ENCODE measurements at places on chromosomes 6 and 20.

DNA sequence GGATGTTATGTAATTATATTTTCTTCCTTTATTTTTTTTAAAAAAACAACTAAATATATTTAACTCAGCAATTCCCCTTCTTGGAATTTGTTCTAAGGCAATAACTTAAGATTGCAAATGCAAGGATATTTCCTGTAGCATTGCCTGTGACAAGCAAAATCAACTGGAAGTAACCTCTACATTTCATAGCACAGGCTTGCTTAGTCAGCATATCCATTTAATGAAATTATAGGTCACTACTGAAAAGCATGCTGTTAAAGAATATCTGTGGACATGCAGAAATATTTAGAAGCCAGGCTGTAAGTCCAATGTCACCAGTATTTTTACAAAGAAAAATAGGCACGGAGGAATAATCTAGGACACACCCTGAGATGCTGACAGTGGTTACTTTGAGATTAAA, 8.7 kb upstream of the MEP1A start:
- DNase-seq, result no peak

GRCh38 chr6:145895802-145896201, 68.4 kb downstream of the SHPRH start:
- peak; percentile 11 for DNase-seq

DNA sequence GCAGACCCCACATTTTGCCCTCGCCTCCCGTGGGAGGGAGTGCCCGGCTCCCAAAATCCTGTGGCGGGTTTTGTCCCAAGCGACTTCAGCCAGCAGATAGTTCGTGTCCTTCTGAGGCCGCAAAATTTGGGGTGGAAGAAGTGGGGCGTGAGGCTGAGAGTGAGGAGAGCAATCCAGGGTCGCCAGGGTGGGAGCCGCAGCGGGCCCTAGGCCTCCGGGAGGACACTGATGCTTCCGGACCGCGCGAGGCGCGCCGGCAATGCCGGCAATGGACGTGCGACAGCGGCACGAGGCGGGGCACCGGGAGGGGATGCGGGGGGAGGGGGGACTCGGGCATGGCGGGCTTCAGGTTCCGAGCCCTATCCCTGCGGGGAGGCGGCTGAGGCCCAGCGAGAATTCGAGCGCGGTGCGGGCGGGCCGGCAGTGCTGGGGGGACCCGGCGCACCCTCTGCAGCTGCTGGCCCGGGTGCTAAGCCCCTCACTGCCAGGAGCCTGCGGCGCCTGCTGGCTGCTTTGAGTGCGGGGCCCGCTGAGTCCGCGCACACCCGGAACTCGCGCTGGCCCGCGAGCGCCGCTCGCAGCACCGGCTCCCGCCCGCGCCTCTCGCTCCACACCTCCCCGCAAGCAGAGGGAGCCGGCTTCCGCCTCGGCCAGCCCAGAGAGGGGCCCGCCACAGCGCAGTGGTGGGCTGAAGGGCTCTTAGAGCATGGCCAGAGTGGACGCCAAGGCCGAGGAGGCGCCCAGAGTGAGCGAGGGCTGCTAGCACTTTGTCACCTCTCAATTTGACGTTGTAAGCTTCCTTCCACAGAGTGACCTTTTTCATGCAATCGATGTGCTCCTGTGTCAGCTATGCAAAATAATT, 143.8 kb downstream of the LPA start:
- DNase-seq, result peak; percentile 77

DNA sequence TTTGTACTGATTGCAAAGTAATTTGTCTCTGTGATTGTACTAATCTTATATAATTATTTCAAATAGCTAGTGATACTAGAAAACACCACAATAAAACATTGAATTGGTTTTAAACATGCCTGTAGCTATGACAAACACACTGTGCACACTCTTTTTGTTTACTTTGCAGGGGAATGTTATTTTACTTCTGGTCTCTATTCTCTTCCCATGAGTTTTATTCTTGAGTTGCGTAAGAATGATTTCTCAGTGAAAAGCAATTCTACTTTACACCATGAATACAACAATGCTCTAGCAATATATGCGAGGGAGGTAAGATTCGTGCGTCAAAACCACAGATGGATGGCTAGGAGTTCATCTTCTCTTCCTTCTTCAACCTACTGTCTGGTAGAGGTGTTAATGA, 68.4 kb upstream of the PHACTR1 start:
- no peak for DNase-seq

- no peak for DNase-seq
These were observed 27.4 kb upstream of the FAM135A start for GRCh38 chr6:70385901-70386300.

- DNase-seq, result no peak
These were observed 89.4 kb upstream of the SIRPA start for GRCh38 chr20:1805816-1806215.

- DNase-seq, result peak; percentile 70
These were observed 472.1 kb upstream of the MARCKS start for GRCh38 chr6:113385020-113385431.

- no peak for DNase-seq
These were observed 621.8 kb downstream of the CDH26 start for GRCh38 chr20:60579941-60580515.

GRCh38 chr6:31268836-31269235, 3.1 kb downstream of the HLA-C start:
- DNase-seq, result no peak

- DNase-seq, result peak; percentile 22
These were observed 15.4 kb downstream of the POPDC3 start for GRCh38 chr6:105164418-105164817.

DNA sequence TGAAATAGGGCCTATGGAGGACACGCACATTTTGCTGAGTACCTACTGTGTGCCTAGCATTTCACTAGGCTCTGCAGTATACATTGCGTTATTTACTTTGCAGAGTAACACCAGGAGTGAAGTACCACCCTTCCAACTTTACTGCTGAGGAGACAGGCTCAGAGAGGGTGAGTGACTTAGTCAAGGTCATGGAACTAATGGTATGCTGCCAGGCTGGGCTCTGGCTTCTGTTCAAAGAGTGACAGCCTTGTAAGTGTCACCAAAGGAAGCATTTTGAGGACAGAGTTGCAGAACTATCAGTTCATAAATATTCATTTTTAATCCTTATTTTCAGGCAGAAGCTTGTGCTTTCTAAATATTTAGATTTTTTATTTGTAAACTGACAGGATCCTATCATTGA, 754.9 kb upstream of the CHD6 start:
- no peak for DNase-seq

- DNase-seq, result peak; percentile 4
These were observed 825.3 kb upstream of the GJE1 start for GRCh38 chr6:141307309-141307998.

DNA sequence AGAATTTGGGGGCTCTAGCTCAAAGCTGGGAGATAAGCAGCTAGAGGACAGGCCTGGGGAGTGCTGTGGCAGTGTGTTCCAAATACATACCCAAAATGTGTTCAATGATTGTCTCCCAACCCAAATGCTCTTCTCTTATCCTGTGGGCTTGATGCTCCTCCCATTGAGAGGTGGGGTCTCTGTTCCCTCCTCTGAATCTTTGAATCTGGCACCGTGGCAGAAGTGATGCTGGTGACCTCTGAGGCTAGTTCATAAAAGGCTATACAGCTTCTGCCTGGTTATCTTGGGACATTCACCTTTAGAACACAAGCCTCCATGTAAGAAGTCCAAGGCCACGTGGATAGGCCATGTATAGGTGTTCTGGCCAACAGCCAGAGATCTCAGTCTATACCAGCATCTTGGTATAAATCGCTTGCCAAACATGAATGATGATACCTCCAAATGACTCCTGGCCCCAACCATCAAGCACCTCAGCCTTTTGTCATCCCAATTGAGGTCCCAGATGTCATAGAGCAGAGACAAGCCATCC, 15.9 kb upstream of the MYBL2 start:
- DNase-seq, result no peak

DNA sequence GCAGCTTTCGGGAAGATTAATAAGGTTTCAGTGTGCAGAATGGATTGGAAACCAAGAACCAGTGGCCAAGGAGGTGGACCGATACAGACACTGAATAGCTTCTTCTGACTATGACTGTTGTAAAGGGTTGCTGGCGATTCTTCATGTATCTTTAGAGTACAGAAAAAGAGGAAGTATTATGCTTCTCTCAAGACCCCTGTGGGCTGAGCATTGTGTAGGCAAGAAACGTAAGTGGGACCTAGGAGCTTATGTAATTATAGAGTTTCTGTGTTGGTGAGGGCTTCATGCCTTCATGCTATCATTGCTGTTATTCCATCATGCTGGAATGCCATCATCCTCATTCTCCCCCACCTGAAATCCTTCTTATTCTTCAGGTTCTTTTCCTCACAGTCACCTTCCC, 105.4 kb upstream of the AKIRIN2 start:
- no peak for DNase-seq

- no peak for DNase-seq
These were observed 195.8 kb upstream of the ARG1 start for GRCh38 chr6:131377112-131377705.

All from fibroblast of skin of scalp (primary cell).